ENCODE measurements at places on chromosomes 6 and 20.

GRCh38 chr6:117456998-117457397, 25.5 kb upstream of the DCBLD1 start:
- DNase-seq, result no peak

DNA sequence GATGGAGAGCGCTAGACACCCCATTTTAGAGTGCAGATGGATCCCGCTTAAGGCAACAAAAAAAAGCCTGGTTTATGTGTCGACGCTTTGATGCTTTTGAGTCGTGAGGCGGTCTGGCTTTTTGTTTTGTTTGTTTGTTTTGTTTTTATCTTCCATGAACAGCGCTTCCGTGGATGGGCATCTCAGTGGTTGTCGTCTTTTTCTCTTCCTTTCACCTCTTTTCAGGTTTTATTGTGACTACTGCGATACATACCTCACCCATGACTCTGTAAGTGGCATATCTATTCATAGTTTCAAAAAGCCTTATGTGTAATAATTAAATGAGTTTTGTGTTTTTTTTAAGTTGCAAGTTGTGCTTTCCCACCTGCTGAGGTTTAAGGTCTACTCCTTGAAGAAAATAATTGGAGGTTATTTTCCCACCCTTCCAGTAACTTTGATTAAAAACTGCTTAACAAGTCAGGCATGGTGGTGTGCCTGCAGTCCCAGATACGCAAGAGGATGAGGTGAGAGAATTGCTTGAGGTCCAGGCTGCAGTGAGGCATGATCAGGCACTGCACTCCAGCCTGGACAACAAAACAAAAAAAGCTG, 476 bp downstream of the SNRPC start:
- DNase-seq, result no peak

DNA sequence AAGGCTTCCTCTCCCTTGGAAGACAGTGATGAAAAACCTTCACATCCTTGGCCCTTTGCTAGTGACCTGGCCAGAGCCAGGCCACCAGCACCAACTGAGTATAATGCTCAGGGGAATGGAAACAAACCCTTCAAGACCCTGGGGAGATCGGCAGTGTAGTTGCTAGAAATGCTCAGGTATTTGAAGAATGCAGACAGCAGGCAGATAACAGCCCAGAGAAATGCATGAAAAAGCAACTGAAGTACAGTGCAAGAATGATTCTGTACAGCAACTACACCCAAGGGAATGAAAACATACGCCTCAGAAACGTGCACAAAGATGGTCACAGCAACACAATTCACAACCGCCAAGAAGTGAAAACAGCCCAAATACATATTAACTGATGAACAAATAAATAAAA, 41.1 kb downstream of the PPP1R3G start:
- peak; percentile 22 for DNase-seq

- no peak for DNase-seq
Measured at GRCh38 chr6:37845026-37845911, 25.7 kb downstream of the ZFAND3 start.

DNA sequence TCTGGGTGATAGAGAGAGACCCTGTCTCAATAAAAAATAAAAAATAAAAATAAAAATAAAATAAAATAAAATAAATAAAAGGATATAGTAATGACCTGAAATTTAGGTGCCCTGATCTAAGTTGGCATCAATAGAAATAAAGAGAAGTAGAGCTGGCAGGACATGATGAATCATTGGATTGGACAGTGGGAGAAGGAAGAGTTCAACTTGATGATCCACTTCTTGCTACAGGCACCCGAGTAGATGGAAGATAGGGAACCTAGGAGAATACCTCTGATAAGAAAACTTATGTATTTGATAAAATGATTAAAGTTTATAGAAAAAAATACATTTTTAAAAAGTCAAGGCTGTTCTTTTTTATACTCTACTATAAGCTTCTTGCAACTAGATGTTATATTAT, 79.0 kb downstream of the ADTRP start:
- DNase-seq, result no peak

- DNase-seq, result no peak
Measured at GRCh38 chr6:69818223-69818930, 21.6 kb upstream of the LMBRD1 start.

GRCh38 chr6:56093776-56094175, 153.6 kb downstream of the COL21A1 start:
- DNase-seq, result no peak

GRCh38 chr6:170291271-170292110, 613 bp upstream of the DLL1 start:
- no peak for DNase-seq

- DNase-seq, result peak; percentile 22
Measured at GRCh38 chr6:16635810-16636602, 125.3 kb downstream of the ATXN1 start.

- no peak for DNase-seq
Measured at GRCh38 chr6:129105793-129106192, 222.9 kb downstream of the LAMA2 start.

- DNase-seq, result no peak
Measured at GRCh38 chr20:50536333-50536732, 26.1 kb downstream of the PTPN1 start.

GRCh38 chr6:16804546-16805242, 43.4 kb upstream of the ATXN1 start:
- no peak for DNase-seq

DNA sequence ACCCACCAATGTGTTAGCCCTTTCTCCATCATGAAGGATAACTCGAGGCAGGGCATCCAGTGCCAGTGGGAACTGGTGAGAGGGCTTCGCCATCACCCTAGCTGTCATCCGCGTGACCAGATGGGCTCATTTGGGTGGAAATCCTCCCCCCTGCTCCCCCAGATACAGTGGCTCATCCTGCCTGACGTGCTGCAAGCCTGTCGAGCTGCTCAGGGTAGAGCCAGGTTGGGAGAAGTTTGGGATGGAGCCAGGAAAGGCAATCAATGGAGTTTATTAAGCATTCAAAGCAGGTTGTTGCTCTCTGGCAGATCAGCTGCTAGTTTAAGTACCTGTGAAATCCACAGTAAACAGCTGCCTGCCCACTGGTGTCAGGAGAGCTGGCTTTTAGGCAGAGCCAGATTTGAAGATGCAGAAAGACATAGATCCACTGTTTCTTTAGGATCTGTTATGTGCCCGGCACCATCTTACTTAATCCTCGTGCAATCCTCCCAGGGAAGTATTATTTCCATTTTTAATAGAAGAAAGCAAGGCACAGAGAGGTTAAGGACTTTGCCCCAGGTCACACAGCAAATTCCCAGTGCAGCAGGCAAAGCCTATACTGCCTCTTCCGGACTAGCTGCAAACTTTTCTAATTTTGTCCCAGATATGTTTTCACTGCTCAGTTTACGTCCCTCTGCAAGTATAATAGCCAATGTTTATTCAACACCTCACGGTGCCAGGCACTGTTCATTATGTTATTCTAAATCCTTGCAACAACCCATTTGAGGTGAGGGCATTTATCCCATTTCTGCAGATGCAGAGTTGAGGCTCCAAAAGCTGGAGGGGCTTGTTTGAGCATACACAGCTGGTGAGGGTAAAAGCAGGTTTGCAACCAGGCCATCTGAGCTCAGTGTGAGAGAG, 54.1 kb upstream of the KCNG1 start:
- no peak for DNase-seq

DNA sequence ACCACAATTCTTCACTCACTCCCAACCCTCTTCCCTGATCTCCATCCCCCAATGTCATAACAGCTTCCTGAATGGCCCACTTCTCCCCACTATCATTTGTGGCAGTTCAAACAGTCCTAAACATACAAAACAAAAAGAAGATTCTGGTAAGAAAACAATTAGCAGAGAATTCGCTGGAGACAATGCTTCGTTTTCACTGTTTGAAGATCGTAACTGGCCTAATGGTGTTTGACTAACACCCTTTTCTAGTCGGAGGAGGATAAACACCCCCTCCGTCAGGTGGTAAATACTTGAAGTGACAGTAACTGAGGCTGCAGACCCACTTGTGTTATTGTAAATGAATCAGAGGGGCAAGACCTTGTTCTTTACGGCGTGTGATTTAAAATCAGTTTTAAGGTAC, 3.8 kb downstream of the EYA2 start:
- no peak for DNase-seq

DNA sequence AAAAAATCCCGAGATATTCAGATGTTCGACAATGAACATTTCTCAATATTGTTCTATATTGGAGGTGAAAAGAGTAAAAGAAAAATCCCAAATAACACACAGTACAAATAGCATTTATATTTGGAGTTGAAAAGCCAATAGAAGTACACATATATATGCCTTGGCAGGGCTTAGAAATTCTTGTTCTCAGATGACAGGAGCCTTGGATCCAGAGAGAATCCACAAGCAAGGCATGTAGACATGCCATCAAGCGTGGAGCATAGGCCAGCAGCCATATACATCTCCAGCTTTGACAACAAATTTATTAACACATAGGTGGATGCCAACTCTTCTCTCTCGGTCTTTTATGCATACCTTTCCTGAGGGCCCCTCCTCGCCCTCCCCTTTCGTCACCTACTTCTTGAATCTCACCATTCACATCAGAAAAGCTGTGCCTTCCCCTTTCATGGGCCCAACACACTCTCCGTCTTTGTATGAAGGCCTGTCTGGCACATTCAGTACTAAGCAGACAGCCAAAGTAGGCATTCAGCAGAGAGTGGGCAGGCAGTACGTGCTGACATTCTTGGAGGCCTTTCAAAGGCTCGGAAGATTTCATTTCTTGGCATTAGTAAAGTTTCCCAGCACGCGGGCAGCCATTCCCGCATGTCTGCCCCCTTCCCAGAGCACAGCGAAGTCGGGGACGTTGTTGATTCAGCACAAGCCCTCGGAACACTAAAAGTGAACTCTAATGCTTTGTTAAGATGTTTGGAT, 18.2 kb downstream of the NEDD9 start:
- no peak for DNase-seq

DNA sequence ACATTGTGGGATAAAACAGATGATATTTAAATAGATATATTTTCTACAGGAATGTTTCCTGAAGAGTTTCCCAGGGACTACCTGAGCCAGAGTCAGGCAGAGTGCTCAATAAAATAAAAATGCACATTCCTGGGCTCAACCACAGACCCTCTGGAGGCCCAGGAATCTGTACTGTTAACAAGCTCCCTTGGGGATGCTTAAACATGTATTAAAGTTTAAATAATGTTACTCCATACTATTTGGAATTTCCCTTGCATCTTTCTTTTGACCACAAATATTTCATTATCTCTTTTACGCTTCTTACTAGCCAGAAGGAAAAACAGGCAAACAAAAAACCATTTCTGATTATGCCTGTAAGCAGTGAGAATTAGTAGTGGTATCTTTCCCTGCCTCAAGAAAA, 42.3 kb downstream of the GPR63 start:
- DNase-seq, result peak; percentile 36

DNA sequence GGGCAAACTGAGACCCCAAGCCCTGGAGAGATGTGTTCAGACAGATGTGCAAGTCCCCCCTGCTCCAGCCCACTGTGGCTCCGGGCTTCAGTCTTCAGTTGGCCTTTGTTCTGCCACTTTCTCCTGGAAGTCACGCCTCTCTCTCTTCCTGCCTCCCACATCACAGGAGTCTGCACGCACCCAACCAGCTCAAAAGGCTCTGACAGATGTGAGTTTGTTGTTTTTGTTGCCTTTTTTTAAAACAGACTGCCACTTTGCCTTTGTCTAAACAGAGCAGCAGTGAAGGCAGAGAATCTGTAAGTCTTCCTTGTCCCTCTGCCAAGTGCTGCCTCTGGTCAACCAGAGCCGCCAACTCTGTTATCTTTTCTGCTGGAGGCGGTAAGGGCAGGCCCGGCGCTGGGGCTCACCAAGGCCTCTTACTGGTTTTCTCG, 149.7 kb downstream of the TFAP2C start:
- no peak for DNase-seq

DNA sequence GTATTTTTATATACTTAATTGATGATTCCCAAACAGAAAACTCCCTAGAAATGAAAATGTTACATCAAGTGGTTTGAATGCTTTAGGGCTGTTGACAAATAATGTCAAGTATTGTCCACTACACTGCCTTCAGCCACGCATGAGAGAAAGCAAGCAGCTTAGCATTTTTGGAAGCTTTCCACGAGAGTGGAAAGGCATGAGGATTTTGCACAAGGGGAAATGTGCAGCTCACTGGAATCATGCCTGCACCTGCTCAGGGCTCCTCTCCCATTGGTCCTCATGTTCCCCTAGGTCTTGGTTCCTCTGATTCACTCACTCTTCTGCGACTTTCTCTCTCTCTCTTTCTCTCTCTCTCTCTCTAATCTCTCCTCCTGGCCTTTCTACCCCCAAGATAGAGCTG, 439.5 kb upstream of the CDH4 start:
- DNase-seq, result no peak

GRCh38 chr20:49676581-49677291, 36.9 kb downstream of the B4GALT5 start:
- DNase-seq, result no peak

GRCh38 chr6:18536591-18537055, 149.5 kb downstream of the RNF144B start:
- DNase-seq, result no peak

- DNase-seq, result no peak
Measured at GRCh38 chr6:63530182-63530581, 42.1 kb upstream of the LOC128125822 start.

- DNase-seq, result peak; percentile 37
Measured at GRCh38 chr6:27547157-27548075, 74.5 kb upstream of the ZNF184 start.

DNA sequence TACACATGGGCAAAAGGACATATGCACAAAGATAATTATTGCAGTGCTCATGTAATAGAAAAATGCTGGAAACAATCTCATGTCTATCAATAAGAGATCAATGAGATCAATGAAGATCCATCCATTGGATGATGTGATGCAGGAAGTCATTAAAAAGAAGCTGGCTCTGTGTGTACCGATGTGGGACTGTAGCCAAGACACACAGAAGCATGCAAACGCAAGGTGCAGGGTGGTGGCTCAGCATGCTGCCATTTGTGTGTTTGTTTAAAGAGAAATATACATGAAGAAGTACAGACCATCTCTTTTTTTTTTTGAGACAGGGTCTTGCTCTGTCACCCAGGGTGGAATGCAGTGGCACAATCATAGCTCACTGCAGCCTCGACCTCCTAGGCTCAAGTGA, 33.1 kb upstream of the KCNB1 start:
- no peak for DNase-seq

DNA sequence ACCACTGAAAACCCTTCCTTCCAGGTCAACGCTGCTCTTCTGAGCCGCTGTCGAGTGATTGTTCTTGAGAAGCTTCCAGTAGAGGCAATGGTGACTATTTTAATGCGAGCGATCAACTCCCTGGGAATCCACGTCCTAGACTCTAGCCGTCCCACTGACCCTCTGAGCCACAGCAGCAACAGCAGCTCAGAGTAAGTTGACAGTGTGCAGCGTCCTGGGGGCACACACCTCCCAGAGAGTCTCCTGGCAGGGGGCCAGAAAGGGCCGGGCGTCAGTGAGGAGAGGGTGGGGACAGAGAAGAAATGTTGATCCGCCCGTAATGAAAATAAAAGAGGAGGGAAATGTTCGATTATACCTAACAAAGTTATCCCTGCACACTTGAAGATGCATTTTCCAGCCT, 5.0 kb downstream of the WRNIP1 start:
- no peak for DNase-seq

DNA sequence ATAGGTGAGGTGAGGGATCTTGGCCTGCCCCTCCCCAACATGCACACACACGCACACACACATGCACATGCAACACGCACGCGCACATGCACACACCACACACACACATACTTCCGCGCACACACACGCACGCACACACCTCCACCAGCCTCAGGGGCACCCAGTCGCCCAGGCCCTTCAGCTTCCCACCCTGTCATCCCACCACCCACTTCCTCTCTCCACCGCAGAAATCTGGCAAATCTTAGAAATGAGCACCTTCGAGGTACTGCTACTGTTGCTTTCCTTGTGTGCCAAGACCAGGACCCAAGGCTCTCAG, 1.2 kb downstream of the SPDEF start:
- DNase-seq, result no peak

GRCh38 chr6:150930841-150931240, 65.3 kb downstream of the MTHFD1L start:
- peak; percentile 95 for DNase-seq
